Astrocyte of the spinal cord (primary cell): ENCODE measurements at places on chromosomes 3 and 15.

GRCh38 chr3:137693791-137694190 lies 70.3 kb upstream of the SOX14 start:
- DNase-seq: no peak

DNA sequence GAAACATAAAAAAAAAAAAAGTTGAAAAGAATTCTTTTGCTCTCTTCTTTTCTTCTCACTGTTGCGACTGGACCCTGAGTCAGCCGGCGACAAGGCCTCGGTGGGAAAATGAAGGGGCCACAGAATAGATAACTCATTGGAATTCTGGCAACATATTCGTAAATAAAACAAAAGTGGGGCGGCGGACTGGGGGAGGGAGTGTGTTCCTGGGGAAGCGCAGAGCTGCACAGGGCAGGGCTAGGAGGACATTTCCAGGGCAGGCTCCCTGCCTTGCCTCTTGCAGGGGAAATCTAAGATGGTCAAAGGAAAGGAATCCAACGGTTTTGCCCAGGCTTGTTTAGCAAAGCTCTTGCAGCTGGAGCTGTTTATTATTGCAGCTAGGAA lies 1042.8 kb upstream of the NR2F2 start:
- peak; percentile 55 for DNase-seq

GRCh38 chr15:99437315-99438223 lies 128.2 kb upstream of the MEF2A start:
- no peak for DNase-seq

DNA sequence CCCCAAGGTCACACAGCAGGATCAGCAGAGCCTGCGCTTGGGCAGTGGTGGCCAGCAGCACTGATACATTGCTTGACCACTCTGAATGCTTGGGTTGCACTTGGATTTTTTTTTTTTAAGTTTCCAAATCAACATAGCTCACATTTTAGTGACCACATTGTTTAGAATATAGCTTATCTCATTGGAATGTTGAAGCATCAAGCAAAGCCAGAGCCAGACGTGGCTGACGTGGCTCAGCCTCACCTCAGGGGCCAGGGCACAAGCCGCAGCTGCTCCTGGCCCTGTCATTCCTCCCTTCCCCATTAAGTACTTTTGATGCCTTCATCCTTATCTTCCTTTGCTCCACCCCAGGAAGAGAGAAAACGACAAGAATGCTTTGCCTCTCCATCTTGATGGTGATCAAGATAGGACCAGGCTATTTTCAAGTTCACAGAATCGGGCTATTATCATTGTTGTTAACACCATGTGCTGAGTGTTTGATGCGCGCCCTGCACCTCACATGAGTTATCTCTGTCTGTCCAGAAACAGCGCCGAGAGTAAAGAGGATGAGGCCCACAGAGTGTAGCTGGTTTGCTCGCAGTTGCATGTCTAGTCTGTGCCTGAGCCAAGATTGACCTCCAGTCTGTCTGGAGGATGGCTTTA lies 75.8 kb downstream of the AAGAB start:
- peak; percentile 99 for DNase-seq

- DNase-seq: no peak
Measured at GRCh38 chr15:100112061-100112420, 229.7 kb downstream of the ADAMTS17 start.

GRCh38 chr15:43878446-43878845 lies 51.6 kb downstream of the WDR76 start:
- DNase-seq: no peak

GRCh38 chr3:160828880-160829279 lies 72.8 kb downstream of the PPM1L start:
- no peak for DNase-seq

- no peak for DNase-seq
Measured at GRCh38 chr3:110344487-110344886, 727.1 kb upstream of the NECTIN3 start.

GRCh38 chr3:51961602-51962569 lies 5.4 kb downstream of the PCBP4 start:
- no peak for DNase-seq
